ENCODE measurements at places on chromosomes 3 and 15.

- no peaks in the 10 kb centered on the region for H3K4me1 ChIP-seq
- no peak overlapping the region for H3K27ac ChIP-seq
- H3K4me3 ChIP-seq: no peak overlapping the region
- no peaks in the 10 kb centered on the region for H3K36me3 ChIP-seq
- no peak for DNase-seq
These were observed 38.8 kb upstream of the ANKRD34C start for GRCh38 chr15:79243723-79244122.

DNA sequence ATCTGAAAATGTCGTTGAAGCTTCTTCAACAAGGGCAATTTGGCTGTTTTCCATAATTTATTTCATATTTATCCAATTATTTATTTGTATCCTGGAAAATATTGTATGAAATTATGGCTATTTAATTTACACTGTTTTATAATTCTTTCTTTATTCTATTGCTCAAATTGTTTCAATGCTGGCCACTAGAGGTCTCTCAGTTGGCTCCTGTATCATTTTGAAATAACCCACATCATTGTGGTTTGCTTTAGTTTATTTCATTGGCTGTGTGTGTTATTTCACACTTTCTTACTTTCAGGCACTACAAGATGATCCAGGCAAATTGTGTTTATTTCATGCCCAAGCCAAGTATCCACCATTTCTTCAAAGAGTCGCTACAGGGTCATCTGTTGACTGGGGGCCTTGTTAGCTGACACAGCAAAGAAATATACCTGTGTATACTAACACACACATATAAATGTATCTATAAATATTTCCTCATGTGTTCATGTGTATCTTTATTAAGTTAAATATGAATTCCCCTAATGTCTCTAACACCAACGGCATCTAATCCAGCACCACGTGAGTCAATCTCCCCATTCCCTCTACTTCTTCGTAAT is 86.2 kb downstream of the NPAP1 start:
- no peak for DNase-seq
- H3K4me3 ChIP-seq: no peak overlapping the region
- no peak overlapping the region for H3K27ac ChIP-seq
- H3K36me3 ChIP-seq: no peaks in the 10 kb centered on the region
- no peaks in the 10 kb centered on the region for H3K27me3 ChIP-seq
- no peaks in the 10 kb centered on the region for H3K4me1 ChIP-seq

GRCh38 chr15:40770147-40770721 is 454 bp downstream of the C15orf62 start:
- H3K4me1 ChIP-seq: peaks cover 36% of the 10 kb centered on the region
- H3K36me3 ChIP-seq: peaks cover 3% of the 10 kb centered on the region
- H3K27me3 ChIP-seq: no peaks in the 10 kb centered on the region

GRCh38 chr3:68809596-68809995 is 122.8 kb downstream of the TAFA4 start:
- no peaks in the 10 kb centered on the region for H3K27me3 ChIP-seq
- DNase-seq: no peak
- no peak overlapping the region for H3K27ac ChIP-seq
- H3K36me3 ChIP-seq: no peaks in the 10 kb centered on the region

GRCh38 chr3:38805765-38806386 is 10.1 kb downstream of the SCN10A start:
- no peaks in the 10 kb centered on the region for H3K27me3 ChIP-seq
- H3K4me3 ChIP-seq: no peak overlapping the region
- peak; percentile 86 for DNase-seq
- no peaks in the 10 kb centered on the region for H3K36me3 ChIP-seq
